ENCODE measurements at places on chromosomes 6 and 20.
A peak's percentile ranks its signal among the peaks of the same experiment; 100 is the strongest.

DNA sequence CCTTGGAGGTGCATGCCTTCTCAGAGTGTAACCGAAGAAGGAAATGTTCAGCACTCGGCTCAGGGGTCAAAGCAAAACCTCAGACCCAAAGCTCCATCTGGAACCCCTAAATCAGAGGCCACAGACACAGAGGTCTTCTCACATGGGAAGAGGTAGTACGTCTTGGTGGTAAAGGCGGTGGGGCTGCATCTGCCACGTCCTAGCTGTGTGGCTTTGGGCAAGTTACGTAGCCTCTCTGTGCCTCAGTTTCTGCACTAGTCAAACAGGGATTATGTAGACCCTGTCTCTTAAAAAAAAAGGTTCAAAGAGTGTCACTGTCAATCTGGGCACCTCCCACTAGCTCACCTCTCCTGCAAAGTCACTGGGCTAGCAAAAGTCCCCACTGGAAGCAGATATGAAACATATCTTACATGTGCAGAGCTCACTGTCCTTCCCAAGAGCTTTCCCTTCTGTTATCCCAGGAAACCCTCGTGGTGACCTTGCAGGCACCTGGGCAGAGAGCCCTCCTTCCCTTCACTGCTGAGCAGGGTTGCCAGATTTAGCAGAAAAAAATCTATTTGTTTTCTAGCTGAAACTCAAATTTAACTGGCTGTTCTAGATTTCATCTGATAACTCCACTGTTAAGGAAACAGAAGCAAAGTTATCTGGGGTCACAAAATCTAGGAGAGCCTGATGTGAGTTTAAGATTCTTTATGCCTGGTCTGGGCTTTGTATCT lies 18.0 kb upstream of the NAA20 start:
- H3K36me3 ChIP-seq, result no peaks in the 10 kb centered on the region
- no peak for DNase-seq
- H3K27ac ChIP-seq, result no peak overlapping the region
- H3K4me1 ChIP-seq, result no peaks in the 10 kb centered on the region
- H3K4me3 ChIP-seq, result no peak overlapping the region

- H3K27ac ChIP-seq, result no peak overlapping the region
- H3K36me3 ChIP-seq, result no peaks in the 10 kb centered on the region
- no peak for DNase-seq
- H3K4me1 ChIP-seq, result peaks cover 3% of the 10 kb centered on the region
- no peaks in the 10 kb centered on the region for H3K27me3 ChIP-seq
These were observed 28.1 kb downstream of the SPDEF start for GRCh38 chr6:34527751-34528670.

DNA sequence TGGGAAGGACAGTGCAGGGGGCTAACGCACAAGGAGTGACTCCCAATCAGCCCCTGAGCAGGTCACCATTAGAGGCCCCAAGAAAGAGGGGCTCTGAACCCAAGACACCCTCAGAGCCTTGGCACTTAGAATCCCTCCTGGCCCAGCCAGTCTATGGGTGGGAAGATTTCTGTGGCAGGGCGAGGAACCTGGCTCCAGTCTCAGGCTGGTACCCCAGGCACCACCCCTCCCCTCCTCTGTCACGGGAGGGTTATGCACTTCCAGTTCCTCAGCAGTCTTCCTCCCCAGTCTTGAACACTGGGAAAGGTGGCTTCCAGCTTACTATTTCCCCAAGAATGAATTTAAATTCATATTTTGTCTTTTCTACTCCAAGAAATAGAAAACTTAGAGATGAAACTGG lies 27.6 kb upstream of the SSTR4 start:
- no peaks in the 10 kb centered on the region for H3K27me3 ChIP-seq
- H3K27ac ChIP-seq, result no peak overlapping the region
- no peak for DNase-seq
- no peak overlapping the region for H3K4me3 ChIP-seq
- H3K4me1 ChIP-seq, result peaks cover 5% of the 10 kb centered on the region
- H3K36me3 ChIP-seq, result no peaks in the 10 kb centered on the region

GRCh38 chr6:41674231-41675000 lies 36.1 kb downstream of the MDFI start:
- H3K4me3 ChIP-seq, result no peak overlapping the region
- H3K27ac ChIP-seq, result no peak overlapping the region
- H3K27me3 ChIP-seq, result no peaks in the 10 kb centered on the region

DNA sequence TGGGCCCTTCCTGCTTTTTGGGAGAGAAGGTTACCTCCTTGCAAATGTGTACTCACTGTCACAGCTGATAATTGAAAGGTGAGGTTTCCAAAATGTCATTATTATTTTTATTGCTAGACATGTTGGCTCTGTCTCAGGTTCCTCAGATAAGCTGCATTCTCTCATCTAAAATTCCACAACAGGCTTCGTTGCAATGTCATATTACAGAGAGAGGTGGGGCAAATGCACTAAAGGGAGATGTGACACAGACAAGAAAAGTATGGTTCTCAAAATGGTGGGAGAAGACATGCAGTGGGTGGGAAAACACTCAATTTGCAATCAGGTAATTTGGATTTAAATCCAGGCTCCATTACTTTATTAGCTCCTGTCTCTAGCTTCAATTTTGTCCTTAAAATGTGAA lies 256.4 kb upstream of the POU3F2 start:
- H3K36me3 ChIP-seq, result no peaks in the 10 kb centered on the region
- DNase-seq, result no peak
- no peaks in the 10 kb centered on the region for H3K4me1 ChIP-seq
- H3K4me3 ChIP-seq, result no peak overlapping the region

DNA sequence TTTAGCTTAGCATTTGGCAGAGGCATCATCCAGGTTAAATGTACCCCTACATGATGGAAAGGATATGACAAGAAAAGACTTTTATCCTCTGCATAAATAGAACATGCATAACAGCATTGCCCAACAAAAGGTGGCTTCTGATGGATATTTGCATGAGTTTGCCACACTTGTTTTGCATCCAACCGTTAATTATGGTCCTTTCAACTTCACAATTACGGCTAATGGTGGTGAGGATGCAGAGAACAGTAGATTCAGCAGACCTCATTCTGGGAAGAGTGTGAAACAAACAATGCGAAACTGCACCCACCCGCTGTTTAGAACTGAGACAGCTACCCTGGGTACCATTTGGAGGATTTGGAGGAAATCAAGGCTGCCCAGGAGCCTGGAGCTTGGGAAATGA lies 690.9 kb upstream of the CHD6 start:
- no peaks in the 10 kb centered on the region for H3K4me1 ChIP-seq
- H3K4me3 ChIP-seq, result no peak overlapping the region
- DNase-seq, result no peak
- H3K27ac ChIP-seq, result no peak overlapping the region
- no peaks in the 10 kb centered on the region for H3K36me3 ChIP-seq

- no peak overlapping the region for H3K27ac ChIP-seq
- H3K36me3 ChIP-seq, result no peaks in the 10 kb centered on the region
- no peaks in the 10 kb centered on the region for H3K4me1 ChIP-seq
- H3K4me3 ChIP-seq, result no peak overlapping the region
- H3K27me3 ChIP-seq, result no peaks in the 10 kb centered on the region
- DNase-seq, result no peak
These were observed 74.1 kb downstream of the TFAP2C start for GRCh38 chr20:56702931-56703840.

- peak; percentile 87 for DNase-seq
- no peaks in the 10 kb centered on the region for H3K4me1 ChIP-seq
- H3K4me3 ChIP-seq, result no peak overlapping the region
- H3K27ac ChIP-seq, result no peak overlapping the region
- no peaks in the 10 kb centered on the region for H3K36me3 ChIP-seq
These were observed 76.4 kb downstream of the EYA2 start for GRCh38 chr20:46970937-46971630.
